ENCODE measurements at places on chromosomes 6 and 20. TPM values are rescaled to one million over a fixed set of nuclear protein-coding genes. Genes with fewer than 3 reads are reported as not detected.
A peak's percentile ranks its signal among the peaks of the same experiment; 100 is the strongest.

DNA sequence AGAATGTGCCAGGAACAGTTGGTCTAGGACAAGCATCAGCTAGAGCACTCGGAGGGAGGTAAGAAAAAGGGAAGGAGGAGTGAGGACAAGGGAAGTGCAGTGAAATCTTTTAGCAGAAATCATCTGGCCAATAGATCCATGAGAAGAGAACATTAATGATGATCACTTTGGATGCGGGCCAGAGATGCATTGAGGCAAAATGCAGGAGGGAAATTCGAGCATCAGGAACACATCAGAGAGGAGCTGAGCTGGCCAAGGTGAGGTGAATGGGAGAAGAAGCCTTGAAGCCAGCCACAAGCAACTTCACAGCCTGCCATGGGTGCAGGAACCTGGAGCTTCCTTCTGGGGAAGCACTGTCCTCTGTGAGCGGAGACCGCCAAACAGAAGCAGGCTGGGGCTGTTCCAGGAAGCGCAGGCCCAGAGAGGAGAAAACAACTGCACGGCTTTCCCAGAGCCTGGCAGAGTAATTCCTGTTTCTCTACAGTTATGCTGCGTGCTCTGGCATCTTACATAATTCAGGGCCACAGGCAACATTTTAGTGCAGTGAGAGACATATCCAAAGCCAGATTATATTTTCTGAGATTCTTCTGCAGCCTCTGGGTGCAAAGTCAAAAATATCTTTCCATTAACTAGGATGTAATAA, 143.8 kb downstream of the F13A1 start:
- no peak for DNase-seq

GRCh38 chr20:20734475-20734948, 22.1 kb upstream of the RALGAPA2 start:
- no peak for DNase-seq

GRCh38 chr20:373171-373890, 7.2 kb upstream of the TRIB3 start:
- no peak for DNase-seq

GRCh38 chr6:124420116-124420840, 542.0 kb upstream of the RNF217 start:
- DNase-seq = no peak

DNA sequence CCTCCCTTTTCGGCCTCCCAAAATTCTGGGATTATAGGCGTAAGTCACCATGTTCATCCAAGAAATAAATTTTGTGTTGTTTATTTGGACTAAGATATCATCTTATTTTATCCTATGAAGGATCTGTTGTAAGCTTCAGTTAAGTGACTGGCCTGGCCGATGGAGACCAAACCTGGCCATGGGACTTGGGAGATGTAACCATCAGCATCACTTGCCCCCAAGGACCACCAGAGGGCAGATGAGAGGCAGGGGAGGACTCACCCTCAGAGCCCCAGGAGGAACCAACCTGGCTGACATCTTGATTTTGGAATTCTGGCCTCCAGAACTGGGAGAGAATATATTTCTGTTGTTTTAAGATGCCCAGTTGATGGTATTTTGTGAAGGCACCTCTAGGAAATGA, 266.7 kb downstream of the CDH26 start:
- DNase-seq = no peak

DNA sequence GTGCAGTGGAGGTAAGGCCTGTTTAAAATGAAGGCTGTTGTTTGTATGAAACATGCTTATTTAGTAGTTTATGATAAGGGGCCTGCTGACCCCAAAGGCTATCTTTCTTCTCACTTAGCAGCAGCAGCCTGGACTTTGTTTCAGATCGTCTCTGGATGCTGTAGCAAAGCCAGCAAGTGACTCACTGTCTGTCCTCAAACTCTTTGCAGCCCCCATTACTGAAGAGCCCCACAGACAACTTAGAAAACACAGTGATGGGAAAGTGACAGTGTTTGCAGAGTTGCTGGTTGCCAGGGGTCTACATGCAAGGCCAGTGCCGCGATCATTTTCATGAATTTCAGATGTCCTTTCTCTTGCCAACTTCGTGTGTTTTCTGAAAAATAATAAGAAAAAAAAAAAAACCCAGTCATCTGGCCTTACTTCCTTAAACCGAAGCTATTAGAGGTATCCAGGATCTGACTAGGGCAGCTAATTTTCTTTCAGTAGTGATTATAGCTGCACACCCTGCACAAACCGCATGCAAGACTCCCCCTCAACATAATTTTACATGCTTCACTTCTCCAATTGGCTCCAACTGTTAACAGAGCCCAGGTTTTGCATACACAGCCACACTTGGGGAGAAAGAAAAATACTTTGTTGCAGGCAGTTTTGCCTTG, 11.6 kb upstream of the F13A1 start:
- DNase-seq = no peak

- DNase-seq = no peak
Observed at GRCh38 chr6:164075981-164076615, 661.6 kb downstream of the QKI start.

GRCh38 chr20:13898012-13898612, 92.3 kb downstream of the SEL1L2 start:
- DNase-seq = no peak

- DNase-seq = no peak
Observed at GRCh38 chr6:105388392-105388791, 14.5 kb downstream of the PREP start.

- no peak for DNase-seq
Observed at GRCh38 chr6:83152913-83153312, 40.2 kb downstream of the PGM3 start.

Gene PRL
- not detected for total RNA-seq

Gene SLC52A3
- 3.6 TPM for total RNA-seq

DNA sequence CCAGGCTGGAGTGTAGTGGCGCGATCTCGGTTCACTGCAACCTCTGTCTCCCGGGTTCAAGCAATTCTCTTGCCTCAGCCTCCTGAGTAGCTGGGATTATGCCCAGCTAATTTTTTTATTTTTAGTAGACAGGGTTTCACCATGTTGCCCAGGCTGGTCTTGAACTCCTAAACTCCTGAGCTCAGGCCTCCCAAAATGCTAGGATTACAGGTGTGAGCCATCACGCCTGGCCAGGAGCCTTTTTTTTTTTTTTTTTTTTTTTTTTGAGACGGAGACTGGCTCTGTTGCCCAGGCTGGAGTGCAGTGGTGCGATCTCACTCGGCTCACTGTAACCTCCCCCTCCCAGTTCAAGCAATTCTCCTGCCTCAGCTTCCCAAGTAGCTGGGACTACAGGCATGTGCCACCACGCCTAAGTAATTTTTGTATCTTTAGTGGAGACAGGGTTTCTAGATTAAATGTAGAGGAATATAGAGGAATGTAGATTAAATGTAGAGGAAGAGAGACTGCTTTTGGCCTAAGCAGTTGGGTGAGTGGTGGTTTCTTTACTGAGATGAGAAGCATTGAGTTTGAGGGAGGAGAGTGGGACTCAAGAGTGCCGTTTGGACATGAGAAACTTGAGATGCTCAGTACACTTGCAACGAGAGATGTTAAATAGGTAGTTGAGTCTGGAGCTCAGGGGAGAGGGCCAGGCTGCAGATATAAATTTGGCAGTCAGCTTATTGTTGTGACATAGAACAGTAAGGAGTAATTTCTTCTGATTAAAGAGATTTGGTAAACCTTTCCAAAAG, 16.7 kb downstream of the VAPB start:
- no peak for DNase-seq

Gene APOM
- total RNA-seq = 1.4 TPM

DNA sequence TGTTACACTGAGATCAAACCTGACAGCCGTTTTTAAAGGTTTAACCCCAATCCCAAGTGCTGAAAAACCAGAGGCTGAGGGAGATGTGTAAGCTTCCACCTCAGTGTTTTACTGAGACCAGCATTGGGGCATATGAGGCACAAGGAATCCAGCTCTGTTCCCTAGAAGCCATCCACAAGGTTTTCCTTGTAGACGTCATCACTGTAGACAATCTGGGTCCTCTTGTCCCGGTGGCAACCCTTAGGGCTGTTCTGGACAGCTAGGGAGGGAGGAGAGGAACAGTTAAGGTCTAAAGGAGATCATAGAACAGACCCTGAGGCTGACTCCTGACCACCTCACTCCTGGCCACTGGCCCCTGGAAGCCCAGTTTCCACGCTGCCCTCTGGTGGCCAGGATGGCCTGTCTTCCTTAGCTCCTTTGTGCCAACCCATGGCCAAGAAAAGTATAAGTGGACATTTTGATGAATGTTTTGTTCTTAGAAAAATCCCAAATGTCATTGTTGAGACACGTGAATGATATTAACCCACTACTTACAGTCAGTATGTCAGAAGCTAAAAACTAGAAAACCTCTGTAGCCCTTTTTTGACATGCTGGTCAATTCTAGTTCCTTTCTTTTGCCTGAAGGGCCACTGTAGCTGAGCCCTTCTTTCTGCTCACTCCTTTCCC, 6.4 kb downstream of the CFB start:
- peak; percentile 72 for DNase-seq

GRCh38 chr20:57507477-57507876, 17.5 kb downstream of the CTCFL start:
- no peak for DNase-seq

Gene PBOV1
- not detected for total RNA-seq

Gene FRS3
- 5.2 TPM for total RNA-seq

- DNase-seq = no peak
Observed at GRCh38 chr6:79911992-79912391, 35.4 kb downstream of the ELOVL4 start.

- no peak for DNase-seq
Observed at GRCh38 chr6:48626421-48626820, 515.4 kb upstream of the PTCHD4 start.

Gene COL9A1
- total RNA-seq = 0.37 TPM

DNA sequence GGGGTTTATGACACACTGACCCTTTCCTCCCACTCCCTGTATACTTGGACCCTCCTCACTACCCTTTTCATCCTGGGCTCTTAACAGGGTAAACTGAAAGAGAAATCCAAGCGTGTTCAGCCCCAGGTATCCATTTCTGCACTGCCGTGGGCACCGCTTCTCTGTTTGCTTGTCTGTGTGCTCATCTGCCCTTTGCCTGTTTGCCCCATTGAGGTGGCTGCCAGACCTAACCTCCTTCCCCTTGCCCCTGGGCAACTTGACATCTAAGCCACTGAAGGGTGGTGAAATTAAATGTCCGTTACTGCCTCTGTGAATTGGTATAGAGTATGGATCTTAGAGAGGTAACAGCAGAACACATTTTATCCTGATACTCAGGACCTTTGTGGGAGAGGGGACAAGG, 38.7 kb downstream of the ACSS2 start:
- DNase-seq = no peak

Gene FAM83C
- not detected for total RNA-seq

Gene PAQR8
- total RNA-seq = 3.0 TPM

DNA sequence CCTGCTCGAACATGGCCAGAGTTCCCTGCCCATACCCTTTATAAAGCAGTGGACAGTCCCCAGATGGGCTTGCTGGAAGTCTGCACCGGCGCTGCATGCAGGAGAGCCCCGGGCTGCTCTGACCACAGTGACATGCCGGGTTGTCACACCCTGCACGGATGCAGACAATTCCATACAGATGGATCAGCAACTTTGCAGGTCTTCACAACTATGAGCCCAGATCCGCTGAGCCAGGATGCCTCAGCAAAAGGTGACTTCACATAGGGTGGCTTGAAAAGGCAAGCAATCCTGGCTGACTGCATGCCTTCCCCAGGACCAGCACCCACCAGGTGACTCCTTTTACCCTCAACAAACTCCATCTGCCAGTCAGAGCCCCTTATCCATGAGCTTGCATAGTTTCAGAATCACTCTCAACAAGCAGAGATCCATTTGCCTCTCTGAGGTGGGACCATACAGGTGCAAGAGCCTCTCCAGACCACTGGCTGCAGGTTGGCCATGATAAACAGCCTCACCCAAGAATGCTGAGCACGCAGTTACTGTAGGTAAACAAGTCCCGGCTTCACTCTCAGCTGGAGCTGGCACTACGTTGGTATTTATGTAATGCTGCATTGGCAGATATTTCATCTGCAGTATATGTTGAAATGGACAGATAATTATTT, 183.0 kb upstream of the QKI start:
- DNase-seq = no peak

DNA sequence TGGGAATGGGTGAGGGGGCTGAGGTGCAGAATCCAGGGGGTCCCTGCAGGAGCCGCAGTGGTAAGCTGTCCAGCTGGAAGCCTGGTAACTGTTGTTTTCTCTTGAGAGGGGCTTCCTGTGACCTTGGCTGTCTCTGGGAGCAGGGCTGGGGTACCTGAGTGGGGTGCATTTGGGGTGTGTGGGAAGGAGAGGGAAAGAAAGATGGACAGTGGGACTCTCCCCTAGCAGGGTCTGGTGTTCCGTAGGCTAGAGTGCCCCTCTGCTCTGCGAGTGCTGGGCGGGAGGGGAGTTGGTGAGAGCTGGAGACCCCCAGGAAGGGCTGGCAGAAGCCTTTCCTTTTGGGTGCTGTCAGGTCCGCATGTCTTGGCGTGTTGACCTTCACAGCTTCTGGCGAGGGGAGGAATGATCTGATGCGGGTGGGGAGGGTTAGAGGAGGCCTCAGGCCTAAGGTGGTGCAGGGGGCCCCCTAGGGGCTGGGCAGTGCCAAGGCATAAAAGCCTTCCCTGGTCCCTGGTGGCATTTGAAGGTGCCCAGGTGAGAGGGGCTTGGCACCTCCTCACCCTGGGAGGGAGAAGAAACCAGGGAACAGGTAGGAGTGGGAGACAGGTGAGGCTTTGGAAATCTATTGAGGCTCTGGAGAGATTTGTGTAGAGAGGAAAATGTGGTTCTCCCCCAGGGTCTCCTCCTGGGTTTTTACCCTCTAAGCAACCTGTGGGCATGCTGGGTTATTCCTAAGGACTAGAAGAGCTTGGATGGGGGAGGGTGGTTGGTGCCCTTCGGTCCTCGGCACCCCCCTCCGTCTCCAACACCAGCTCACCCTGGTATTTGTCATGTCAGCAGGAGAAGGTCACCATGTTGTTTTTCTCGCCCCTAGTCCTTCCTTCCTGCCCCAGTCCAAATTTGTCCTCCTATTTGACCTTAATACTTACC, 3.3 kb downstream of the VEGFA start:
- peak; percentile 65 for DNase-seq

DNA sequence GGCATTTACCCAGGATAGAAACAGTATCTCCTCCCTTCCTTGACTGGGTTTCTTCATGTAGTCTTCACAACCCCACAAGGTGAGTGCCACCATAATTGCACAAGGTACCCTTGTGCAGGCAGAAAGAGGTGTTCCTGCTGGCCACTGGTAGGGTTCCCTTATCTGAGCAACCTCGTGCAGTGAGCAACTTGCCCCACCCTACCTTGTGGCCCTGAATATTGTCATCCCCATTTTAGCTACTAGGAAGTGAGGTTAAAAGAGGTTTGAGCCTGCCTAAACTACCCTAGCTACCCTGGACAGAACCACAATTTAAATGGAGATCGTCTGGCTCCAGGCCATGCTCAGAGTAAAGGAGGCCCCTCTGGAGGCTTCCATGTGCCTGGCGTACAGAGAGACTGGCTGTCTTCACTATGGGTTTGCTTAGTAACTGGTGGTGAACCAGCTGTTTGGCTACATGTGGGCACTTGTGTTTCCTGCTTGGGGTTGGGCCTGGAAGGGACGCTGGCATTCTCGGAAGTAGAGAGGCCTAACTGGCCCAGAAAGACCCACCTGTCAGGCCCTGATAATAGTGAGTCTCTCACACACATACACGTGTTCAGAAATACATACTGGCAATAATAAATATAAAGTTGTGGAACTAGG, 148.8 kb downstream of the LRFN2 start:
- DNase-seq = no peak
